ENCODE measurements at places on chromosomes 2 and 18.
A peak's percentile ranks its signal among the peaks of the same experiment; 100 is the strongest.

GRCh38 chr2:225296951-225297350, 102.6 kb upstream of the NYAP2 start:
- no peak for DNase-seq

- peak; percentile 81 for DNase-seq
These were observed 94.3 kb downstream of the RNF144A start for GRCh38 chr2:7011356-7012083.

DNA sequence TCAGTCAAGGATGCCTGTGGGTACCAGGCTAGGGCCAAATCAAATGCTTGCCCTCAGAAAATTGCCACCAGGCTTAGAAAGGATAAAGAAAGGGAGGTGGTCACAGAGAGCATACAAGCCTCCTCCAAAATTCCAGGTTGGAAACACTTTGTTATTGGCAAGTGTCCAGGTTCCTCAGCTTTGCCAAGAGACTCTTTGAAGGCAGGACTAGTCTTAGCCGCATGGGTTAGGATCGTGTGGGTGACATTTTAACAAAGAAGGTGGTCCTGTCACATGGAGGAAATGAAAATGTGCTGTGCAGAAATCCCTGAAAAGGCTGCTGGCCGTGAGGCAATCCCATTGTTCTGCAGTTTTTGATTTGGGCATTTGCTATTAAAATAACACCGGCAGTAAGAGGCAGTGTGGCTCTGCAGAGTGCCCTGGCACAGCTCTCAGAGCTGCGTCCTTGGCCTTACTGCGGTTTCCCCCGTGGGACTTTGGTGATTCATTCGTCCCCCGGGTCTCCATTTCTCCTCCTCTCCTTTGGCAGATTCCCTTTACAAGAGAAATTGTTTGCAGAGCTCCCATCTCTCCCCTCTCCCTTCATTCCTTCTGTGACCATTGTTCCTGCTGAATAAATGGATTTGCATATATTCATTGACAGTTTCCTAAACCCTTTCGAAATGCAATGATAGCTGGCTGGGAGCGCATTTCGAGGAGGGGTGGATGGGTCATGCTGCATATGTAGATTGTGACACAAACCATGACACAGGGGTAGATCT, 187.3 kb downstream of the VAPA start:
- DNase-seq = peak; percentile 35

DNA sequence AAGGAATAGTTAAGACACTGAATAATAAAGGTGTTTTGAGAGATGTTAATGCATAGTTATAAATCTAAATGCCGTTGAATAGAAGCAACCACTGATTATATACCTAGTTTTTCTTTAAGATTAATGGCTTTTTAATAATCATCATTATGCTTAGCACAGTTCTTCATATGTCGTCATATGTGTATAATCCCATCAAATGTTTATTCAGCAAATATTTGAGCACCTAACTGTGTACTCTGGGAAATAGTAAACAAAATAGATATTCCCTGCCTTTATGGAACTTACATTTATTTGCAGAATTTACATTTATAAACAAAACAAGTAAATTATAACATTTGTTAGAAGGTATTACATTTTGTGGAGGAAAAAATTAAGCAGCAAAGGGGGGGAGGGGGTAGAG, 9.8 kb downstream of the NUP35 start:
- no peak for DNase-seq

DNA sequence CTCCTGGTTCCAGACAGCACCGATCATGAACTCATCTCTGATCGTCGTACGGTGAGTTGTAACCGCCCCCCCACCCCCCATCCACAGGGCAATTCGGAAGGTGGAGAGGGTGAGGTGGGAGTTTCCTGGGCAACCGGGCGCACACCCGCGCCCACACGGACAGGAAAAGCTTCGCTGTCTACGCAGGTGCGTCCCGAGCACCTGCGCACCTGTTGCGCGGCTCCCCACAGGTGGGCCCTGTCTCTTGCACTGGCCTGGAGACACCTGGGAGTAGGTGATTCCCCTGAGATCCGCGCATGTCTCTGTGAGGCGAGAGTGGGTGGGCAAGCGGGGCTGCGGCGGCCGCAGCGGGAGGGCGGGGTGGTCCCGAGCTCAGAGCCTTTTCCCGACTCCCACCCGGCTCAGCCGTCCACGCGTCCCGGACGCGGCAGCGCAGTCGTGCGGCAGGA, 459 bp upstream of the ATP6V1C2 start:
- peak; percentile 70 for DNase-seq

DNA sequence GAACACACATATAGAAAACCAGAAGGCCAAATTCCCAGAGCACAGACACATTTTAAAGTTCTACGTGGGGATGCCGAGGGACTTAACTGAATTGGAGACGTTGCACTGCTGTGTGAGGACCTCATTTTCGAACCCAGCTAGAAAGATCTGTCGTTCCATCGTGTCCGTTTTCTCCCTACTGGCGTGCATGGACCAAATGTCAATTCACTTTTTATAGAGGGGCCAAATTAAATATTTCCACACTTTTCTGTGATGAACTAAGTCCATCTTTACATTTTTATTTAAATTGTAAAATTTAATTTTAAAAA, 692 bp upstream of the TSHZ1 start:
- DNase-seq = no peak

DNA sequence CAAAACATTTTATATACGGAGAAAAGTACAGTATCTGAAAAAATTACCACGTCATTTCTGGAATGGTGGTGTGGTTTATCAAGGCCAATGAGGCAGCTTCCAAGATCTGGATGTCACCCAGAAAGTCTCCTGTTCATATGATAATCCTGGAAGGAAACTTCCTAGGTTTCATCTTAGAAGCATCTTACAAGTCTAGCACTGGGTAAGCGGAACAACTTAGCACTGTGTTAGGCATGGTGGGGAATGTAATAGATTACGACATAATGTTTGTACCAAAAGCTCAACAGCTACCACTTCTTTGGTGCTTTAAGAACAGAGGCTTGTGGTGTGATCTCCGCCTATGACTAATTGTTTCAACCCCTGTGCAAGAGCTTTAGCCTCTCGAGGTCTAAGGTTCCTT, 63.1 kb upstream of the LYPD1 start:
- DNase-seq = no peak

GRCh38 chr2:196431957-196432356, 207.6 kb upstream of the CCDC150 start:
- DNase-seq = no peak

DNA sequence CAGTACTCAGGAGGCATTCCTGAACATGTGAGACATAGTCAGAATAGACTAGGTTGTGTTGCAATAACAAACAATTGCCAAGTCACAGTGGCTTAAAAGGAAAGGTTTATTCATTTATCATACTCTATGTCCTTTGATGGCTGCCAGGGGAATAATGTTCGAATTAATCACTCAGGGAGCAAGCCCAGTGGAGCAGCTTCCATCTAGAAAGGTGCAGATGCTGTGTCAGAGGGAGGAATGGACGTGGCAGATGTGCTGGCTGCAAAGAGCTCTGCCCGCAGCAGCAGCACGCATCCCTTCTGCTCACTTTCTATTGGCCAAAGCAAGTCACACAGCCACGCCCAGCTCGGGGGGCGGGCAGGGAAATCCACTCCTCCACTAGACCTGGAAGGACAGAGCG, 105.9 kb upstream of the AQP4 start:
- no peak for DNase-seq

GRCh38 chr2:111201214-111201613, 80.5 kb downstream of the BCL2L11 start:
- no peak for DNase-seq

- no peak for DNase-seq
These were observed 144.2 kb downstream of the ALK start for GRCh38 chr2:29777161-29777560.

- no peak for DNase-seq
These were observed 509.6 kb upstream of the RAB6C start for GRCh38 chr2:129469871-129470270.

DNA sequence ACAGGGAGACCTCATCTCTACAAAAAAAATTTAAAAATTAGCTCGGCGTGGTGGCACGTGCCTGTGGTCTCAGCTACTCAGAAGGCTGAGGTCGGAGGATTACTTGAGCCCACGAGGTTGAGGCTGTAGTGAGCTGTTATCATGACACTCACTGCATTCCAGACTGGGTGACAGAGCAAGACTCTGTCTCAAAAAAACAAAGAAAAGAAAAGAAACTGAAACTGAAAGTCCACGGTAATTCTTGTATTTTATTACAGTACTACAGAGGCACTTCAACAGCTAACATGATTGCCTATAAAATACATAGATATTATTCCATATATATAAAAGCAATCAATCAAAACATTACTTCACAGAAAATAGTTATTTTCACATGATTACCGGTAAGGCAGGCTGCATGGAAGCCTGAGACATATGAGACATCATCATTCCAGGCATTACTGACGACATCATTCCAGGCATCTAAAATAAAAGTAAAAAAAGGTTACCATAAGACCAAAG, 23.1 kb downstream of the PRPF40A start:
- DNase-seq = no peak

GRCh38 chr2:27875089-27875881, 14.9 kb downstream of the RBKS start:
- no peak for DNase-seq

- DNase-seq = no peak
These were observed 29.9 kb upstream of the EIF2AK3 start for GRCh38 chr2:88657131-88657530.

- no peak for DNase-seq
These were observed 77.5 kb downstream of the MAP4K3 start for GRCh38 chr2:39359453-39360038.

DNA sequence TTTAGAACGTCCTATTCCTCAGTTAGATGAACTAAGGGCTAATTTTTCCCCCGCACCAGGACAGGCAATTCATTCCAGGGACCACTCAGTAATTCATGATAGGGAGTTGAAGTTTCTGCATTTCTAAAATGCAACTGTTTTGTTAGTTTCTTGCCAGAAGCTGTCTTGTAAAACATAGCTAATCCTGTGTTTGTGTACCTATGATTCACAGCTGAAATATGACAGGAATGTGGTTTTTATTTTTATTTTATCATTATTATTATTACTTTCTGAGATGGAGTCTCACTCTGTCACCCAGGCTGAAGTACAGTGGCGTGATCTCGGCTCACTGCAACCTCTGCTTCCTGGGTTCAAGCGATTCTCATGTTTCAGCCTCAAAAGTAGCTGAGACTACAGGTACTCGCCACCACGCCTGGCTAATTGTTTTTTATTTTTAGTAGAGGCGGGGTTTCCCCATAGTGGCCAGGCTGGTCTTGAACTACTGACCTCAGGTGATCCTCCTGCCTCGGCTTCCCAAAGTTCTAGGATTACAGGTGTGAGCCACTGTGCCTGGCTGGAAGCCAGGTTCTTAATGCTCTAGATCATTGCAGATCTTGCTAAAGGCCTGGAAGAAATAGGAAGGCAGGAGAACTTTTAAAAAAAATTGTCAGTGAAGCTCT, 154.8 kb upstream of the FHL2 start:
- DNase-seq = no peak

DNA sequence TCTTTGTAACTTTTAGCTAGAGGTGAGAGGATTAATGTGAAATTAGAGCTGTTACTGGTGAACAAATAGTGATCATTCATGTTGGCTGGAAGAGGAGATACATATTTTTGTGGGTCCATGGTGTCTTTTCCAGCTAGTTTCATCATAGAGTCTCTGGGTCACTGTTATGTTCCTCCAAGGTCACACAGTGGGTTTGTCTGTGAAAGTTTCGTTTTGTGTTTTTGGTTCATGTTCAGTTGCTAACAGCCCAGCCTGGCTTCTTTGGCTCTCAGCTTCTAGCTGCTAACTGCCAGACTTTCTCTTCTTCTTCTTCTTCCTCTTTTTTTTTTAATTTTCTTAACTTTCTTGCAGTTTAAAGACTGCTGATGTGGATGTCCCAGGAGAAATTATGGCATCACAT, 480.0 kb upstream of the SYT4 start:
- no peak for DNase-seq

GRCh38 chr2:106193690-106193976, 468 bp downstream of the UXS1 start:
- DNase-seq = no peak

- DNase-seq = no peak
These were observed 256.4 kb upstream of the NETO1 start for GRCh38 chr18:73124175-73124574.

DNA sequence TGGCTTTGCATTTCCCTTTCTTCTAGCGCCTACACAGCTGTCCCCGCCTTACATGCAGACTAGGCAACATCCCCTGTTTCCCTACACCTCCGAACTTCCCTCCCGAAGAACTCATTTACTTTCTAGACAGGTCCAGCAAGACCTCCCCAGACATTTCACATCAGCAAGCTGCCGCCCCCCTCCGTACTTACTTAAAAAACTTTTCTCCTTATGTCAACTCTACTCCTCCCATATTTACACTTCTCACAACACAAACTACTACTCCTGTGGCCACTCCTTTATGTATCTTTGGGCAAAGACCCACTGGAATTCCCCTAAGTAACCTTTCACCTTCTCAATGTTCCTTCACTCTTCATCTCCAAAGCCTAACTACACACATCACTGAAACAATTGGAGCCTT, 20.4 kb upstream of the ZNF397 start:
- no peak for DNase-seq

DNA sequence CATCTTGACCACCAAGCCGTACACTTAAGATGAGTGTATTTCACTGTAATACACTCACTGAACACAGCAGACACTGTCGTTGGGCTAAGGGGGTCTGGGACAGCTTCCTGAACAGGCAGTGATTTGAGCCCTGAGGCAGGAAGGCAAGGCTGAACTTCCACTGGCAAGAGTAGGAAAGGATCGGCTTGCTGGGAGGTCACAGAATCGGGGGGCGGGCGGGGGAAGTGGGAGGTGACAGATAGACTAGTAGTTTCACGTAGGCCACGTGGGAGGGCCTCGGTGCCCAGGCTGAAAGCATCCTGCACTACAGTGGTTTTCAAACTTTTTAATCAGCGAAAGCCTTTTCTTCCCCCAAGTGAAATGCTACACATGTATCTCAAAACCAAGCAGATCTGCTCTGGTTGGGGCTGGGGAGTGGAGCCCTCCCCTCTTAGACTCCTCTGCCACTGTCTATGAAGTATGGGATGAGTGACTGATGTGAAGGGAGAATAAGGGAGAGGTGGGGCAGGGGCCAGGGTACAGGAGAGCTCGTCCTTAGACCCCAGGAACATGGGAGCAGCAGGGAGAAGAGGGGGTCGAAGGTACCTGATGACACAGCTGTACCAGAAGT, 8.6 kb downstream of the PARD6G start:
- DNase-seq = no peak

DNA sequence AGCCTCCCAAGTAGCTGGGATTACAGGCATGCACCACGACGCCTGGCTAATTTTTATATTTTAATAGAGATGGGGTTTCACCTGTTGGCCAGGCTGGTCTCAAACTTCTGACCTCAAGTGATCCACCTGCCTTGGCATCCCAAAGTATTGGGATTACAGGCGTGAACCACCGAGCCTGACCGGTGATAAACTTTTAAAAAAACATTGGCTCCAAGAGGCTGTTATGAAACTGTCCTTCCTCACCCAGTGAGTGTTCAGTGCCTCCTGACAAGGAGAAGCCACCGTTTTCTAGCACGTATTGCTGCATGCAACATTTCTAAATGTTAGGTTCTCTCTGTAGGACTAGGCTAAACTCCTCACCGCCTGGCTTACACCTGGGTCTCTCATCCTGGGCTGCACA, 63.3 kb downstream of the EDAR start:
- no peak for DNase-seq

- DNase-seq = no peak
These were observed 503 bp downstream of the ANXA4 start for GRCh38 chr2:69742322-69742952.
